RWPE1 (cell line): ENCODE measurements at places on chromosomes 2 and 18.

DNA sequence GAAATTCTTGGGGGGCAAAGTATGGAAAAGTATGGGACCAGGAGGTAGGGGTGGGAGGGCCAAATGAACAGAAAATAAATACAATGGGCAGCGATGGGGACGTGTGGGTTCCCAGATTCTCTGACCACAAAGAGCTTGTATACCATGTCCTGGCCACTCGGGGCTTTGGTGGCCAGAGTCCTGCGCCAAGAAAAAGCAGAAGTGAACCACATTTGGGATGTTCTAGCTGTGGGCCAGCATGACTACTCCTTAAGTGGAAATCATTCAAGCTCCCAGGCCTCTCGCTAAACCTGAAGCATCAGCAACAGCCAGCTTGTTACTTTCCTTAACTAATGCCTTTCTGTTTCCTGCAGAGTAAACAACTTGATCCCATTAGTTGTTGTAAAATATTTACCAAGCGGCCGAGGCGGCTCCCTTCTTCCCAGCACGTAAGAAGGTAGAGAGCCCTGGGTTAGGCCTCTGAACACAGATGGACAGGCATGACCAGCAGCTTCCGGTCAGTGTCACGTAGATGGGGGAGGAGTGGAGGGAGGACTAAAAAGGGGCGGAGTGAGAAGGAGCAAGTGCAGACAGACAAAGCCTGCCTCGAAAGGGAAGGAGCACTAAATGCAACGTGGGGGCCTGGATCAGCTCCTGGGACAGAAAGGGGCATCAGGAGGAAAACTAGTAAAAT, 88.2 kb downstream of the GALNT14 start:
- no peak for DNase-seq

DNA sequence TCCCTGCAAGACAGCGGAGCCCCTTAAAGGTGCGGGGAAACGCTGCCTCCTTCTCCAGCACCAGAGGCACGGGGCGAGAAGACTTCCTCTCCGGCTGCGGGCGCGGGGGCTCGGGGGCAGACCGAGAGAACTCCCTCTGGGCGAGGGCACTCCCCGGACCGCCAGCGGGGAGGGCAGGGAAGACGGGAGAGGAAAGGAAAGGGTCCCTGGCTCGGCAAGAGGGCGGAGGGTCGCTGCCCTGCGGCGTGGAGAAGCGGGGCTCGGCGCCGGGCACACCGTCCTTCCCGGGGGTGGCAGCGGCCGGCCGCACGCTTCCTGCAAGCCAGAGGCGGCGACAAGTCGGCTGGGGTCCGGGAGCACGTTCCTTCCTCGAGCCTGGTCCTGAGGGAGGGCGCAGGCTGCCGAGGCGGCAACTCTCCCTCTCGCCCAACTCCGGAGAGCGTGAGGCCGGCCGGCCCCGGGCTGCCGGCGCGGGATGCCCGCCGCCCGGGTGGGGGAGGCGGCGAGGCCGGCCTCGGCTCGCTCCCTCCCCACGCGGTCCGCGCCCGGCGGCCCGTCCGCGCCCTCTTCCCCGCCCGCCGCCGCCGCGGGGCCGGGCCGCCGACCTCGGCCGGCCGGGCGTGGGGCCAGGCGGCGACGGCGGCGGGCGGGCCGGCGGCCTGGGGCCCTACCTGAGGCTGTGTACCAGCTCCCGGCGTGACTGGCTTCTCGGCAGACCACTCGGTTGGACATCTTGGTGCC, 1.1 kb downstream of the MEMO1 start:
- DNase-seq, result peak; percentile 28

GRCh38 chr2:222447131-222447530, 22.8 kb downstream of the SGPP2 start:
- no peak for DNase-seq

- no peak for DNase-seq
These were observed 17.8 kb upstream of the TCF4 start for GRCh38 chr18:55605733-55606338.

DNA sequence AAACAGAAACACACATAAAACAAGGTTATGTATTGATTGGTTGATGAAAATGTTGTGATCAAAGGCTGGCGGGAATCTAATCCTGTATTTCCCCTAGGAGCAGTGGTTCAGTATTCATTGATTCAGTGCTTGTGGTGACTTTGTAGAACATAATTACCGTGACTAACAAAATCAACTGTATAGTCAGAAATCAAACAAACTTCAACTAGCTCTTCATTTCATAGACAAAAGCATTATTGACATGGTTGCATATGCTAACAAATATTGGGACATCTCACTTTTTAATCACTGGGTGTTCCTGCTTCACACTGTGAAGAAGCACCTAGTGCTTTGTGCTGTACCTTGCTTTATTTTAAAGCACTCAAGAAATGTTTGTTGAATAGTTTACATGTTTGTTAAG, 41.4 kb downstream of the USP14 start:
- no peak for DNase-seq

DNA sequence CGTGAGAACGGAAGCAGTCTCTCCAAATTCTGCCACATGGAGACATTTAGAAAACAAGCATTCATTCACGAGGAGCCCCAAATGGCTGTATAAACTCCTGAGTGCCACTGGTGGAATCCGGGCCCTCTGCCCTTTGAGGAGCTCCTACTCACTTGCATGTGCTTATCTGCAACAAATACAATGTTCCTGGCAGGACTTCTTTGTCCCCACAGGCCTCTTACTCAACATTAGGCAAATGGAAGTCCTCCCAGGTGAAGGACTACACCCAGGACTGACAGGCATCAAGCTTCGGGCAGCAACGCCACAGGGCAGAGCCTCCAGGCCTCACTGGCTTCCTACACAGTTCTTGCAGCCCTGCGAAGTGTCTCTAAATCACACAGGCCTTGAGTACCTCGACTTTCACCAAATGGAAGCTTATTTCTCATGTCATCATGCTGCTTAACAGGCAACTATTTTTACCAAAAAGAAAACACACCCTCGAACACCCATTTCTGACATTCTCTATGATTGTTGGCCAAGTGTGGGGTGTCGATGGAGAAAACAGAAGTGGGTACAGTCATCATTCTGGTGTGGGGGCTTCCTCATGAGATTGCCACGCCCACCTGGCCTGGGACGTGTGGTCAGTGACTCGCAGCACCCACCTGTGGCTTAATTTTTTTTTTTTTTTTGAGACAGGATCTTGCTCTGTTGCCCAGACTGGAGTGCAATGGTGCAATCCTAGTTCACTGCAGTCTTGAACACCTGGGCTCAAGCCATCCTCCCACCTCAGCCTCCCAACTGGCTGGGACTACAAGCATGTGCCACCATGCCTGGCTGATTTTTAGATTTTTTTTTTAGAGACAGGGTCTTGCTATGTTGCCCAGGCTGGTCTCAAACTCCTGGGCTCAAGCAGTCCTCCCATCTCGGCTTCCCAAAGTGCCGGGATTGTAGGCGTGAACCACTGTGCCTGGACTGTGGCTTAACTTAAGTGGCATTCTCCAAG, 186.8 kb upstream of the GLI2 start:
- DNase-seq, result no peak

GRCh38 chr2:97662386-97662894, 1.4 kb downstream of the ACTR1B start:
- DNase-seq, result no peak

- DNase-seq, result no peak
These were observed 36.5 kb upstream of the PTPN4 start for GRCh38 chr2:119723186-119723585.

DNA sequence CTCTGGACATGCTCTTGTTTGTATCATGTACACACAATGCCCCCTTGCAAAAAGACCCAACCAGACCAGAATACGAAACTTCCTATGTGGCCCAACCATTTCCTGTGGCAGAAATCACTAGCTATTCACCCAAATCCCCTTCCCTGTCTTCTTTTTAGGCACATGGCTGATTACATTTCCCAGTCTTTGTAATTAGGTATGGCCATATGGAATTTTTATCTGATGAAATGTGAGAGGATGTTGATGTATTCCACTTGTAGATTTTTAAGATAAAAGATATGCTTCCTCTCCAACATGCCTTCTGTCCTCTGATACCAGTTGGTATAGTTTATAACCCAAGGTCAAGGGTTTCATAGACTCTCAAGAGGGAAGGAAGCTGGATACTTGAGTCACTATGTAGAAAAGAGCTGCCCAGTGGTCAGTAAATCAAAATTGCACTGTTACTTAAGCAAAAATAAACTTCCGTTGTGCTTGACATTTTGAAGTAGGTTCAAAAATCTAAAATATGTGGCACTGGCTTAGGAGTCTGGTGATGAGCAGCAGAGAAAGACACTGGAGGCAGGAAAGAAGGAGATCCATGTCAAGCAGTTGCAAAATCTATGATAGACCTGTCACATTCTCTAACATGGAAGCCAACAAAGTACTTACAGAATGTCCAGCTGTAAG, 297.4 kb downstream of the SMAD2 start:
- DNase-seq, result no peak

DNA sequence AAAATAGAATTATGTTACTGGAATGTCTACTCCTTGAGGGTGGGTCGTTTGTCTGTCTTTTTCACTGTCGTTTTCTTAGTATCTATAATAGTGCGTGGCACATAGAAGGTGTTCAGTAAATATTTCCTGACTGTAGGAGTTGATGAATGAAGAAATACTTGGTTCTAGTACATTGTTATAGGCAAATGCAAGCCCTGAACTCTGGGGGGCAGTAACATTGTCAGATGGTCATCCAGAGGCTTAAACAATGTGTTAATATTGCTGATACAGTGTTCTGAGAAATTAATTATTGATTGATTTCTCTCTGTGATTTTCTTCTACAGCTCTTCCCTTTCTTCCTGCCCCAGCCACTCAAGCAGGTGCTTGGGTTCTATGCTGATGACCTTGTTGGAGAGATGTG, 24.4 kb upstream of the THOC1 start:
- DNase-seq, result no peak

DNA sequence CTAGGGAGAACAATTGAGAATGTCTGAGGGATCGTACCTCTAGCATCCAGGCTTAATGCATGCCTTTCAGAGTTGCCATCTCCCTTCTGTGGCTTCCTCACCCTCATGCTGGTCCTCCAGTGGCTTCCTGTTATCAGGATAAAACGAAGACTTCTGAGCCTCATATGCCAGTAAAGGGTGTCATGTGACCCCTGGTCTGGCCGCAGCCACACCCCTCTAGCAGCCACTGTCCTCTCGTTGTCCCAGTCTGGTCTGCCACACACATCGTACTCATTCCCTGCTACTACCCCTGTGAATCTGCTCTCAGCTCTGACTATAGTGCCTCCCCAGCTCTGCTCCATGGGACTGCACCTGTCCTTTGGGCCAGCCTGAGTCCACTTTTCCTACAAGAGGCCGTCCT, 62.6 kb upstream of the TMEM177 start:
- DNase-seq, result no peak

- DNase-seq, result no peak
These were observed 42.9 kb upstream of the CREG2 start for GRCh38 chr2:101430156-101430555.

DNA sequence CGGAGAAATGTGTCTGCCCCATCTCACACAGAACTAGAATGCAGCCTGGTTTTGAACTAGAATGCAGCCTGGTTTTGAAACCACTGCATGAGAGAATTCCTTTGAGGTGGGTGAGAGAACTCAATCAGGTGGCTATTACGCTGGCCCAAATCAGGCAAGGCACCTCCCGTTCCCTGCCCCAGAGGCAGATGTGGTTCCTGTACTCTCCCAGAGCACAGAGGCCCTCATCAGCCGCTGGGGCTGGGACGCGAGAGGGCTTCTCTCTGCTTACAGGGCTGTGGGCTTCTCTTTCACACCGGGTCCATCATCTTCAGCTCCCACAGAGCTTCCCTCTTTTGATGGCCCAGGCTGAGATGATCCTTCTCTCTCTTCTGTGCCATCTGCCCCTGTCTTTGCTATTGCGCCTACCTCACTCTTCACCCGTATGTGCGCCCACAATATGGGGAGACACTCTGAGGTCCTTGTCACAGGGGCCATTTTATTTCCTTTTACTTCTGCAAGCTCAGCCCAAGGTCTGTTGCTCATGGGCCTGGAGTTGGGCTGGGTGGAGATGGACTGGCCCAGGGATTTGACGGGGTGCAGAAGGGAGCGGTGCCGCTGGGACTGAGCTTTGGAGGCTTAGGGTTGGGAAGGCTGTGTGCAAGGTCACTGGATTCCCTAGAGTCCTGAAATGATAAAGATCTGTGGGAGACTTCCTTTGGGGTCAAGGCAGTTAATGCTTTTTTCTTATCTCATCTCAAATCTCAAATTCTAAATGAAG, 84.4 kb upstream of the HS6ST1 start:
- no peak for DNase-seq

- DNase-seq, result no peak
These were observed 11.0 kb upstream of the SIX3 start for GRCh38 chr2:44930274-44931197.

DNA sequence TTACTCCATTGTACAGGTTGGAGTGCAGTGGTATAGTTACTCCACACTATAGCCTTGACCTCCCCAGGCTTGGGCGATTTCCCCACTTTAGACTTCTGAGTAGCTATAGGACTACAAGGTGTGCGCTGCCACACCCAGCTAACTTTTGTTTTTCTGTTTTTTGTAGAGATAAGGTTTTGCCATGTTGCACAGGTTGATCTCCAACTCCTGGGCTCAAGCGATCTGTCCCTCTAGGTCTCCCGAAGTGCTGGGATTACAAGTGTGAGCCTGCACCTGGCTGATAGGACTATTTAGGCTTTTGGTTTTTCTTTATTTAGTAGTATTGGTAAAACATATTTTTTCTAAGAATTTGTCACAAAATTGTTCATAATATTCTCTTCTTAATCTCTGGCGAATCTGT, 121.7 kb downstream of the PHLPP1 start:
- DNase-seq, result no peak
